MV-4-11 (cell line): ENCODE measurements at places on chromosomes 2 and 18.

DNA sequence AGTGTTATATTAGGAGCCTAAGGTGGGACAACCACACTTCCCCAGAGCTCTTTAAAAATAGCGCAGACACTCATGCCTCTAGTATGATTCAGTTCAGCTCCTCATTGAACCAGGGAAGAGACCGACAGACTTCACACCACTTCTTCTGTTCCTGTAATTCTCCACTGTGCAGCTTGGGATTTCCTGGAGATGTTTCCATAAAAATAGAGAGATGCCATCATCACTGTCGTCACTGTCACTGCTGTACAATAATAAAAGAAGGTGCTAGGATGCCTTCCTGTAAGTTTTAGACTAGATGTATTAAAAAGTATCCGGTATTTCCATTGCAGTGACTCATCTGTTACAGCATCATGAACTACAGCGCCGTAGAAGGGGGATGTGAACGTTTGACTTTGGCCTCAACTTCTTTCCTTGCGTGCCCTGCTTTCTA, 110.9 kb downstream of the FAM210A start:
- DNase-seq: peak; percentile 75

- no peak for DNase-seq
Measured at GRCh38 chr2:203841654-203842053, 25.9 kb upstream of the CTLA4 start.

GRCh38 chr18:32920796-32921787, 148.3 kb upstream of the KLHL14 start:
- DNase-seq: peak; percentile 88

GRCh38 chr18:48826271-48826670, 124.5 kb downstream of the SMAD7 start:
- DNase-seq: no peak

DNA sequence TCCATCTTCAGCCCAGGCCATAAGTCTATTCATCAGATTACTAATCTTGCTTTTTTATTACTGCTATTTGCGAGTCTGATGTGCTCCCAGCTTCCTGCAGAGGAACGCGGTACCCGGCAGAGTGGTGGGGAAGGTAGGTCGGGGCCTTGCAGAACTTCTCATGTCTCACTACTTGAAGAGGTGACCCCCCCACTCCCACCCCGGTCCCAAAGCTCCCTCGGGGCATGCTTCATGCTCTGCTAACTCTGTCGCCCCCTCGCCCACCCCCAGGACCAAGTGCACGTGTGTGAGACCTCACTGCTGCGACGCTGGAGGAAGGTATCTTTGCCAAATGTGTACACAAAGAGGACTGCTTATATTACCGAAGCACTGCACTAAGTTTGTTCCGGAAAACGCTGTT, 129.4 kb upstream of the RAB12 start:
- no peak for DNase-seq

DNA sequence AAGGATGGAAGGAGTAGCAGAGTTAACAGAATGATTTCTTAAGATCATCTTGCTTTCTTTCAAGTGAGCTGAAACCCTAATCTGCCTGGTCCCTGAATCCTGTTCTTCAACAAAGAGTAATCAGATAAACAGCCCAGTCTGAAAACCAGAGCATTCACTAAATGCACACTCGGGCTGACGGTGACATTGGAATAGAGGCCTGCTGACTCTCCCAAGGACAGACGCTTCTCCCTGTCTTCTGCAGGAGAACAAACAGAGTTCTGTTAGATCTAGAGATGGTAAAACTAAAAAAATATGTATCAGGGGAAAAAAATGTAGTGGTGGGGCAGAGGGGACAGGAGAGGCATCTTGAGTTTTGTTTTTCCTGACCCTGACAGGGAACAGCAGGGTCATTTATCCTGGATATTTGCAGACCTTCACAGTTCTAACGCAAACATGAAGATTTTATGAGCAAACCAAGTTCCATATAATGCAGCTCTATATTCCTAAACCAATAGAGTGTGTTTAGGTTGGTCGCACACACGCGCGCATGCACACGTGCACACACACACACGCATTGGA, 7.3 kb downstream of the MATN3 start:
- no peak for DNase-seq

DNA sequence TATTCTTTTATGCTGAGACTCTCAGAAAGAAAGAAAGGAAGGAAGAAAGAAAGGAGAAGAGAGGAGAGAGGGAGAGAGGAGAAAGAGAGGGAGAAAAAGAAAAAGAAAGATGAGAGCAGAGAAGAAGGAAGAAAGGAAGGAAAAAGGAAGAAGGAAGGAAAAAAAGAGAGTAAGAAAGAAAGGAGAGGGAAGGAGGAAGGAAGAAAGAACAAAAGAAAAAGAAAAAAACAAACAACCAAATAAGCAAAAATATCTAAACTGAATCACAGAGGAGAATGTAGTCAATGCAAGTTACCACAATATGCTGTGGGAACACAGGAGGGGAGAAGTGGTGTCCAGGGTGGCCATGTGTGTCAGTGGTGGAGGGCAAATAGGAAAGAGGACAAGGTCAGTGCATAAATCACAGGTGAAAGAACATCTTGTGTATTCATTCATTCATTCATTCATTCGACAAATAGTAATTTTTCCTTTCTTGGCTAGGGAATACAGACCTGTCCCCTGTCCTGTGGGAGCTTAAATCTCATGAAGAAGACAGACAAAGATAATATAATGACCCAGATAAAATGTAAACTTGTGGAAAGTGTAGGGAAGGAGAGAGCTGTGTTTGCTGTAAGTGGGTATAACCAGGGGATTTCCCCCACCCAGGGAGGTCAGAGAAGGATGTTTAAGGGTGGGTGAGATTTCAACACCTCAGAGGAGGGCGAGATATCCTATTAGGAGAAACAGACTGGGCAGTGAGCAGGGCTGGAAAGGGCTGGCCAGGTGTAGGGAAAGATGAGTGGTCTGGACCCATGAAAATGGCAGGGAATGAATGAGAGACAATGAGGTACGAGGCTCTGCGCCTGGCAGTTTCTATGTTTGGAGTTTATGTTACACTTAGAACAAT, 50.7 kb downstream of the IL1R2 start:
- DNase-seq: no peak

GRCh38 chr2:114714313-114714712, 271.9 kb downstream of the DPP10 start:
- DNase-seq: no peak

- no peak for DNase-seq
Measured at GRCh38 chr2:125746321-125747164, 909.4 kb upstream of the GYPC start.

- no peak for DNase-seq
Measured at GRCh38 chr2:185738679-185739472, at the start of gene FSIP2. Gene FSIP2 (plus strand): TSS chr2:185738804. CDS start chr2:185738895, 91 bp downstream.

DNA sequence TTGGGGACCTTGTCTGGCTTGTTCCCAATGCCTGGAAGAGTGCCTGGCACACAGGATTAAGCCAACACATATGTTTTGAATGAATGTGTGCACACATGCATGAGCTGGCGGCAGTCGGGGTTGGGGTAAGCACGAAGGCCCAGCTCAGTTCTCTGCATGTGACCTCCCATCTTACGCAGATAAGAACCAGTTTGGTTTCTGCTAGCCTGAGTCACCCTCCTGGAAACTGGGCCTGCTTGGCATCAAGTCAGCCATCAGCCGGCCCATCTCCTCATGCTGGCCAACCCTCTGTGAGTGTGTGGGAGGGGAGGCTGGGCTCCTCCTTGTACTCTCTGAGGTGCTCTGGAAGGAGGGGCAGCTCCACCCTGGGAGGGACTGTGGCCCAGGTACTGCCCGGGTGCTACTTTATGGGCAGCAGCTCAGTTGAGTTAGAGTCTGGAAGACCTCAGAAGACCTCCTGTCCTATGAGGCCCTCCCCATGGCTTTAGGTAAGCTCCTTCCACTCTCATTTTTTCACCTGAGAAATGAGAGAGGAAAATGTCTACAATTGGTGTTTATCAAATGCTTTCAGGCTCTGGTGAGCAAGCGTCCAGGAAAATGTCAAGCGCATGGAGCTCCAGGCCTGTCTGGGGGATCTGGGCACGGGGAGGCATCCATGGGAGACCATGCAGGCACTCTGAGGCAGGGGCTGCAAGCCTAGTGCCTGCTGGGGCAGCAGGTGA, 9.7 kb upstream of the IL1RN start:
- no peak for DNase-seq

DNA sequence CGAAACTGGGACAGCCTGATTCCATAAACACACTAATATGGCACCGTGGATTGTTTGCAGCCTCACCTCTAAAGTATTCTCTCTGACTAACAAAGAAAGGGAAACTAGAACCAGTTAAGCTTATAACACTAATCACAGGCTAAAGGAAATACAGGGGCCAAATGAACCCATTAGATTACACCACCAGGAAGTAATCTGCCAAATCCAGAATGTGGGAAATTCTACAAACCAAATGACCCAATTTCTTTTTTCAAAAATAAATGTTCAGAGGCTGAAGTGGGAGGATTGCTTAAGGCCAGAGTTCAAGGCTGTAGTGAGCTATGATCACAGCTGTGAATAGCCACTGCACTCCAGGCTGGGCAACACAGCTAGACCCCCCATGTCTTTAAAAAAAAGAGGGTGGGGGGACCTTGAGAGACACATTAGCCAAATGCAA, 1.5 kb upstream of the MPPE1 start:
- peak; percentile 50 for DNase-seq

GRCh38 chr2:237943395-237944094, 23.3 kb upstream of the UBE2F start:
- DNase-seq: no peak

GRCh38 chr18:32867330-32867729, 94.5 kb upstream of the KLHL14 start:
- DNase-seq: no peak

- peak; percentile 3 for DNase-seq
Measured at GRCh38 chr18:37476182-37476581, 89.4 kb downstream of the CELF4 start.

GRCh38 chr18:44179693-44180092, 501.0 kb upstream of the SETBP1 start:
- DNase-seq: no peak

DNA sequence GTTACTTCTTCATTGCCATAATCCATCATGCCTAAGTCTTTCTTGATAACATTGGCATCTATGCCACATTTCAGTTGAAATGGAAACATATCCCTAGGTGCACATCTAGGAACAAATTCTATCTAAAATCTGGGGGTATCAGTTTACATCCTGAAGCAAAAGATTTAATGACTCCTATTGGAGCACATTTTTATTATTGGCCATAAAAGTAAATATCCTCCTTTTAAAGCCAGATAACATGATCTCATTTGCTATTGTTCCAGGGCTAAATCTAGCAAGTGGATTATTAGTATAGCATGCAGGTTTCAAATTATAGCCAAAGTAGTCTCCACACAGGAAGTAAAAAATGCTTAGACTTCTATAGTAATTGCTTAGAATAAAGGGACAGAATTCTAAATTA, 193.2 kb downstream of the CDH2 start:
- DNase-seq: no peak

- DNase-seq: no peak
Measured at GRCh38 chr2:57882895-57883515, 163.6 kb upstream of the VRK2 start.

- peak; percentile 61 for DNase-seq
Measured at GRCh38 chr2:40260437-40260836, 191.5 kb downstream of the SLC8A1 start.

DNA sequence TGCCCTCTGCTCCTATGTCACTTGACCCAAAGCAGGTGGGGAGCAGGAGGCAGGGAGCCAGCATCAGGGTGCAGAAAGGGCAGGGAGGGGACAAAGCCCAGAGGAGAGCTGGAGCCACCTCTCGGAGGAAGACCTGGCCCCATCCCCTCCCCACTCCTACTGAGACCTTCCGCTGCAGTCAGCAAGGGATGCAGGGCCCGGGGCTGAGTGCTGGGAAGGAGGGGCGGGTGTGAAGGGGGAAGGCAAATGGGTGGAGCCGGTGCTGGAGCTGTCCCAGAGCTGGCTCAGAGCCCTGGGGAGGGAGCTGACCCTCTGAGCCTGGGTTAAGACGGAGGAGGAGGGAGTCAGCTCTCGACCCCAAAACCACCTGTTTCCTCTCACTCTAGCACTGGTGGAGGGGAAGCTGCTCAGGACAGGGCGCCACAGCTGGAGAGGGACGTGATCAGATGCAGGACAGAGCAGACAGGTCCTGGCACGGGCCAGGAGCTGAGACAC, 33.8 kb downstream of the HS1BP3 start:
- DNase-seq: no peak

DNA sequence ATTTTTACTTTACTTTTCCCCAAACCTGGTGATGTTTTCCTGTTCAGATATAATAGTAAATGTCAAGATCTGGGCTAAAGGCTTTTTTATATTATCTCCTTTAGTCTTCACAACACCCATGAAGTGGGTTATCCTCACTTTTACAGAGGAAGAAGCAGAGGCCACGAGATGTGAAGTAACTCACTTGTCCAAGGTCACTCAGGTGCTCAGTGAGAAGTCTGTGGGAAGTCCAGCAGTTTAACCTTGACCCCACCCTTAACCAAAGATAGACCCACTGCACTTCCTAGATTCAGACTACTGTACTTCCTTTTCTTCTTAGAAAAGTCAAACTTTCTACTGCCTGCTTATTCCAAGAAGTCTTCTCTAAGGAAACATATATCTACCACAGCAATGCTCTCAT, 56.3 kb upstream of the STAT1 start:
- DNase-seq: no peak

DNA sequence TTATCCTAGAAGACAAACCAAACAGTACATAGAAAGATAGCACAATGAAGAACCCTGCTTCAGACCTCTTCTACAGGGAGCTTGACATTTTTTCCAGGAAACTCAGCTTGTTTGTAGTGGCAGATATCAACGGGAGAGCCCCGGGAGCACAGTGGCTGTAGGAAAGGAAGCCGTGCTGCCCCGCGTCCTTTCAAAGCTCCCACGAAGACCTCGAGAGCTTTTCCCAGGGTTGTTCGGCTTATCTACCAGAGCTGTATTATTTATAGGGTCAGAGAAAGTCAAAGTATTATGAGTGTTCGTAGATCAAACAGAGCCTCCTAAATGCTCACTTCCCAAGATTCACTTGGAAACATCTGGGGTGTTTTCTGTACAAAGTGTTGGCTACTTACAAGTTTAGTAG, 167.1 kb upstream of the COPS8 start:
- DNase-seq: no peak

GRCh38 chr2:18154812-18155211, 276.3 kb downstream of the KCNS3 start:
- DNase-seq: no peak

GRCh38 chr2:33344230-33344629, 132.2 kb upstream of the RASGRP3 start:
- DNase-seq: no peak
